ENCODE measurements at places on chromosomes 11 and 22. TPM values are rescaled to one million over a fixed set of nuclear protein-coding genes. Genes with fewer than 3 reads are reported as not detected.
A peak's percentile ranks its signal among the peaks of the same experiment; 100 is the strongest.

Gene TMEM191B
- not detected for total RNA-seq

Gene ENTHD1
- not detected for total RNA-seq

Gene NPAS4
- total RNA-seq: 0.54 TPM

Gene SMC1B
- total RNA-seq: not detected

Gene KRTAP5-9
- total RNA-seq: 0.57 TPM

Gene BRSK2
- 0.55 TPM for total RNA-seq

Gene CD248
- total RNA-seq: 38.6 TPM

Gene MS4A12
- not detected for total RNA-seq

Gene SHANK2
- 0.16 TPM for total RNA-seq

Gene FOLR1
- not detected for total RNA-seq

DNA sequence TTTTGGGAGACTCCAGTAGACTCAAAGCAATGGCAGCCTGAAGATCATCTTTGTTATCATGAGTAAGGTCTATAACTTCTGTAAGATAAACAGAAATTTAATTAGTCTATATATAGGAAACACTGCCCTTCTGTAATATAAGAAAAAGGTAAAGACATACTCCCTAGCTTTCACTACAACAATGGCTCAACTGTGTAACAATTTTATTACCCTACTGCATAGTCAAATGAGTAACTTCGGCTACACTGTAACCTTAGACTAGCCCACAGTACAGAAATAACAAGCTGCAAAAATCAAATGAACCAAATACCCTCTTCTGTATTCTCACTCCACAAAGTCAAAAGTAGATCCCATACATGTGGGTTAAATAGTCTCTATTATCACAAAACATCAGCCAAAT, 33.7 kb downstream of the USP28 start:
- DNase-seq: no peak

- no peak for DNase-seq
Observed at GRCh38 chr11:117217141-117218084, 14.5 kb downstream of the PCSK7 start.

DNA sequence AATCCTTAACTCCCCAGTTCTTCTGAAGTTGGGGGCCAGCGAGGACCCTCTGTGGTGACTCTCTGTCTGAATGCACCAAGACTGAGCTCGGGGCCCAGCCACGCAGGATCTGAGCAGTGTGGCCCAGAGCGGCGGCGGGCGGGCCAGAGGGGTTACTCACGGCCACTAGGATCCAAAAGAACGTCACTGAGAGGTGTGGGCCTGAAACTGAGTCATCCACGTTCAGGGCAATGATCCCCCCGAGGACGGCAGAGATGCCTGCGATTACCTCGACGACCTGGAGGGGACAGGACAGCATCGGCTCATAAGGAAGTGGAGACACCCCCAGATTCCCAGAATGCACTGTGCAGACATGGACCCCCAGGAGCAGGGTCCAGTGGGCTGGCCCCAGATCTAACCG, 11.2 kb downstream of the MLC1 start:
- no peak for DNase-seq

- peak; percentile 95 for DNase-seq
Observed at GRCh38 chr11:72413914-72414628, 20.3 kb downstream of the CLPB start.

DNA sequence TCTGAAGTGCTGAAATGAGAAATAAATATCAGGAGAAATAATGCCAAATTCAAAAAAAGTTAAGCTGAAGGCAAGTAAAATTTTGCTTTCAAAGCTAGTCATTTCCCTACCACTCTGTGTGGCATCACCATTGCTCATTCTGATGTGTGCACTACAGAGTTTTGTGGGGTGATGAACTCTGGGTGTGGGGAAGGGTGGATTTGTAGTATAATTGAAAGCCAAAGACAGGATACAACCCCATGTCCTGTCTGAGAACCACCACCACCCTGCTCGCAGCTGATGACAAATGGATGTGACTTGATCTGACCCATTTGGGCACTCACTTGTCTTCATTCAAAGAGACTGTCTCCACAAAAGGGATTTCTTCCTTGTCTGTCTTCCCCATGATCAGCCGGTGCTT, 19.3 kb upstream of the TMEM9B start:
- no peak for DNase-seq

DNA sequence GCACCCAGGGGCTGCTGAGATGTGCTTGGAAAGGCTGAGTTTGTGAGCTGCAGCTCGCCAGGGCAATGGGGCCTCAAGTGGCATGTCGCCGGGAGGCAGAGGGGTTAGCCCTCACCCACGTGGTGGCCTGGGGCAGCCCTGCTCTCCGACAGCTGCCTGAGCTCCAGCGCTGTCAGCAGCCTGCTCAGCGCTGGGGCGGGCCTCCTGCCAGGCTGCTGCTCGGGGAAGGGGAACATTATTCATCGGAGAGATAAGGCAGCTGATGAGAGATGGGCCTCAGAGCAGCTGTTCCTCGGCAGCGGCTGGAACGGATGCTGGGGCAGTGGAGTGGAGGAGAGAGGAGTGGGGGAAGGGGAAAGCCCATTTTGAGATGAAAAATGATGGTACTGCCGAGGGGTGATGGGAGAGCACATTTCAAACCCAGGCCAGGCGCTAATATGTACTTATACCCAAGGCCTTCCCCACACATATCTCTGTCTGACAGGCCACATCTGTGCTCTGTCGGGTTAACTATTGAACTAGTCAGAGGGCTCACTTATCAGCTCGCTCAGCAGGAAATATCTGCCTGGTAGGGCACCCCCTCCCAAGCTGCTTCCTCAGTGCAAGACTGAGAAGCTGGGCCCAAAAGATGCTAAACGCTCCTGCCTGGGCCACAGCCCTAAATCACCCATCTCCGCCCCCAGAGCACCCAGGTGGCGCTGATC, 79.5 kb downstream of the TIMP3 start:
- peak; percentile 82 for DNase-seq

DNA sequence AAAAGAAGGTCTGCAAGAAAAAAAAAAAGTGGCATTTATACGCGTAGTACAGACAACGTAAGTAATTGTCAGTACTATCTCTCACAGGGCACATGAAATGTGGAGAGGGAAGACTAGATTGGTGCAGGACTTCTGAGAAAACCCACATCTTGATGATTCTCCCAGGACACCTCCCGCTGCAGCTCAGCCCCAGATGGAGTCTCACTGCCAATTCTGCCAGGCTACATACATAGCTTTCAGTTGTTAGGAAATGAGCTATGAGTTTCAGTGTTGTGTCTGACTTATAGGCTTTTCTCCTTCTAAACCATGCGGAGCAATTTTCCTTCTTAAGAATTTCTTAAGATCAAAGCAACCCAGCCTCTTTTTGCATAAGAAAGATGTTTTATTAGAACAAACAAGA, 9.6 kb downstream of the OR5A2 start:
- DNase-seq: no peak

DNA sequence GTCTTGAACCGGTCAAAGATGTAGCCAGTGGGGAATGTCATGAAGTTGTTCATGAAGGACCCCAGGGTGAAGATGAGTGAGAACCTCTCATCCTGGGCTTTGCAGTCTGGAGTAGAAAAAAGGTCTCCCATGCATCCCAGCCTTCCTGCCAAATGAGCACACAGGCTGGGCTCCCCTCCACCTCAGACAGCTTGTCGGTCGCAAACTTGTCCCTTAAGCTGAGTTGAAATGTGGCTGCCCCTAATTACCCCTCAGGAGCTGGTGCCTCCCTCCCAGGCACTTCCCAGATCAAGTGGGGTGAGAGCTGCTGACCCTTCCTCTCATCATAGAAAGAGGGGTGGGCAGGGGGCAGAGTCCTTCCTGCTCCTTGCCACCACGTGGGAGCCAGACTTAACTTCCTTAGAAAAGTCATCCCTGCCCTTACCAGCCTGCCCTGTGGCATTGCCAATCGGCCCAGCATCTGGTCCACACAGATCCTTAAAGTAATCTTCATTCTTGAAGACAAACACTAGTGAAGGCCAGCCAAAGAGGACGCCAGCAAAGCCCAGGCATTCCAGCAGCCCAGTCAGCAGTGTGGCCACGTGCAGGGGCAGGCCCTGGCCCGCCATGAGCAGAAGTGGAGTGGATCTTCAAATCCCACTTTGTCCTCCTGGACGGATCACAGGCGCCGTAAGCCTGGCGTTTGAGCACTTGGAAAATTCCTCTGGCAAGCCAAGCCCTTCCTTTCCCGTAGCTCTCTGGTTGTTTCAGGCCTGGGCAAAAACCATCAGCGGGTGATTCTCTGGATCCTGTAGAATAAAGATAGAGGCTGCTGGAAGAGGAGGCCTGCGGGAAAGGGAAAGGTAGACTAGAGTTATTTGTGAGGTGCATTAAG, 1.1 kb downstream of the SLC43A3 start:
- DNase-seq: peak; percentile 79

- peak; percentile 67 for DNase-seq
Observed at GRCh38 chr11:18731949-18732821, 6.2 kb upstream of the IGSF22 start.

DNA sequence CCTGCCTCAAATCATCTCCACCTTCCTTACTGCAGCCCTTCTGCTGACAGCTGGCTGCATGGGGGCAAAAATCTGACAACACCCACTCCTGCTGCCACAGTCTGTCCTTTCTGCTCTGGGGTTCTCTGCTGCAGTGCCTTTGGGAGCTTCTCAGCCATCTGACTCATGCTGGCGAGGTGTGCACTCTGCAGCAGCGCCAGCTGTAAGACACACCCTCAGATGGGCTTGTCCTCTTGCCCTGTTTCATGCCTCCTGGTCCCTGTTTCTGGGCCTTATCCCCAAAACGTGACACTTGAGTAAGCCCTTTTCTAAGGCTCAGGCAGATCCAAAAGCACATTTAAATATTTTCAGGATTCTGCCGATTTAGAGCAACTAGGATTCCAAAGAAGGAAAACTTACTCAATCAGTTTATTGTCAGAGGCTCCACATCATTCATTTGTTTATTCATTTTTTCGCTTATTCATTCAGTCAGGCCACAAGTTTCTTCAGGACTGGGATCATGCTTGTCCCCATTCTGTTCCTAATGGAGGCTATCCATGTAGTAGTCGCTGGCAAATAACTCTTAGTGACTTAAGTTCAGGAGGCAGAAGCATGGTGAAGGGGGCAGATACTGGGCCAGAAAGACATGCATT, 60.2 kb downstream of the SMIM38 start:
- DNase-seq: no peak

DNA sequence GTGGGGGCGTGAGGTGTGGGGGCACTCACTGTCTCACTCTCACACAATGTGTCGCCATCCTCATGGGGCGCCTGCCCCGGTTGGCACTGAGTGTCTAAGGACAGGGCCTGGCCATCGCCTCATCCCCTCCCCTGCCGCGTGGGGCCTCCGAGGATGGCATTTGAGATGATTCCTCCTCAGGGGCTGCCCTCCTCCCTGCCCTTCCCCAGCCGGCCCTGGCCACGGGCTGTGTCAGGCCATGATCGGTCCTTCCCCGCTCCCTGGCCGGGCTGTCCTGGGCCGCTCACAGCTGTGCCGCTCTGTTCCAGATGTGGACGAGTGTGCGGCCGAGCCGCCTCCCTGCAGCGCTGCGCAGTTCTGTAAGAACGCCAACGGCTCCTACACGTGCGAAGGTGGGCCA, 4.5 kb downstream of the CRELD2 start:
- DNase-seq: peak; percentile 75

- no peak for DNase-seq
Observed at GRCh38 chr11:106091480-106092123, 14.1 kb downstream of the AASDHPPT start.

- DNase-seq: no peak
Observed at GRCh38 chr11:110298301-110298765, 1.9 kb upstream of the RDX start.

DNA sequence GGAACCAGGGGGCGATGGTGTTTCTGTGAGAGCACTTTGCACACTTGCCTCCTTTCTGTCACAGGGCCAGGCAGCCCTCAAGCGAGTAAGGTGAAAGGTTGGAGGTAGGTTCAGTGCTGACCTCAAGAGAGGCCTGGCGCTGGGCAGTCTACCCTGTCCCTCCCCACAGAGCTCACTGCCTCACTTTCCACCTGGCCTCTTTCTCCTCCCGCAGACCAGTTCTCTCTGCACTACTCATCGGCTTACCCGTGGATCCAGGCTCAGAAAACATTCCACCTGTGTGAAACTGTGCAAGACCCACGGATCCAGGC, 16.8 kb downstream of the APOL5 start:
- no peak for DNase-seq

DNA sequence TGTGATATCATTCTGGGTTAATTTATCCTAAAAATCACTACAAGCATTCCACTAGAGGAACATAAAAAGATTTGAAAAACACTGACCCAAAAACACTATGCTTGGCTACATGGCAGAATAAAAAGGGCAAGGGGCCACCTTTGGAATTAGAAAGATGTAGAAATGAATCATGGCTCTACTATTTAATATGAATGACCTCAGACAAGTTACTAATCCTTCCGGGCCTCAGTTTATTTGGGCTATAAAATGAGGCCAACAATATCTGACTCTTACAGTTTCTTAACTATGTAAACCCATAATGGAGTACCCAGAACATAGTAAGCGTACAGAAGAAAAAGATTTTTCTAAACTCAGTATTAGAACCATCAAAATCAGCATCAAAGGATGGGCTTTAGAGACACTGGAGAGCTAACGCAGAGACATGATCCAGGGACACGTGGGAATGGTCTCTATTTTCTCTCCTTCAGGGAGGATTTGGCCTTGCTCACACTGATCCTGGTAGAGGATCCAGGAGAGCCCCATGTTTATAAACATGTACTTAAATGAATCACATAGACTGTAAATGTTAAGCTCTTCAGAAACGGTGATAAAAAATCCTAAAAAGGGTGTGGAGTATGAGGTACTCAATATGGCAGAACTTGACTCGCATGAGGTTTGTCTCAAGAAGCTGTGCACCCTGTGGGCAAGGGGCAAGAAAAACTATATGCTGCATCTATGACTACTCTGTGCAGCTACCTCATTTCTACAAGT, 288.4 kb upstream of the PITPNB start:
- no peak for DNase-seq

GRCh38 chr11:11501546-11502262, 120.1 kb downstream of the GALNT18 start:
- no peak for DNase-seq

DNA sequence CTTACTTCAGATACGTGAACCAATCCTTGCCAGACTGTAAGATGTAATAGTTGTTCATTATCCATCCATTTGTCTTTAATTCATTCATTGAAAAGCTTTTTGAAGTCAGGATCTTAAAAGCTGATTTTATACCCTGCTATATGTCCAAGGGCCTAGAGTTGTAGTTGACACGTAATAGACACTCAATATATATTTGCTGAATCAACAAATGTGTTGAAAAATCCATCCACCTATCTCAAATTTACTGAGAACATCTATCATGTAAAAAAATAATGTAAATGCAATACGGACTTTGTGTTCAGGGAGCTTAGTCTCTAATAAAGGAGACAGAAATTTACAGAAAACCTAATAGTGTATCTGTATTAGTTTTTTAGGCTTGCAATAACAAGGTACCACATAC, 521.0 kb downstream of the METTL15 start:
- no peak for DNase-seq

- no peak for DNase-seq
Observed at GRCh38 chr11:79525257-79525656, 84.4 kb upstream of the TENM4 start.

DNA sequence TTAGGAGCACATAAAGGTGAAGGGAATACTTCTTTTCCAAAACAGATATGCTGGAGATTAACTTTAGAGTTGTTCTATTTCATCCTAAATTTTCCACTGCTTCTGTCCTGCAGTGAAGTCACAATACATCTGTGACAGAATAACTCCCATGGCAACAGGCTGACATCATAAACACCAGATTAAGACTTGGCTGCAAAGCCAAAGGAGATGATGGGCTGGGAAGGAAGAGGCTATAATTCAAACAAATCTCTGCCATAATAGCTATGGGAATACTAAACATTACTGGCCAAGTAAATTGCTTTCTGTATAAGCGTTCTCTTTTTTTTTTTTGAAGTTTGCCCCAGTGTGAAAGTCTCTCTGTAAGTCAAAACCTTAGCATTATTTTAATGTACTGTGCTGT, 107.7 kb downstream of the CADM1 start:
- DNase-seq: no peak

GRCh38 chr11:80916173-80916798, 1475.5 kb upstream of the TENM4 start:
- no peak for DNase-seq
